Progenitor cell of endocrine pancreas (in vitro differentiated cells): ENCODE measurements at places on chromosomes 13 and 19. TPM values are rescaled to one million over a fixed set of nuclear protein-coding genes. Genes with fewer than 3 reads are reported as not detected.

Gene CPAMD8
- 58.6 and 63.4 TPM in 2 replicates for total RNA-seq

Gene PLPP2
- 46.3 and 52.7 TPM in 2 replicates for total RNA-seq

Gene IGFL2
- total RNA-seq = not detected in 2 replicates

Gene NOSIP
- total RNA-seq = 75.0 and 82.1 TPM in 2 replicates

Gene FOXA3
- total RNA-seq = 23.5 and 25.4 TPM in 2 replicates

Gene CASP14
- total RNA-seq = not detected in 2 replicates

Gene HNRNPM
- total RNA-seq = 320 and 333 TPM in 2 replicates

Gene U2AF2
- total RNA-seq = 275 and 281 TPM in 2 replicates

Gene SIGLEC12
- not detected in 2 replicates for total RNA-seq

Gene AZU1
- 4.8 and 5.1 TPM in 2 replicates for total RNA-seq

Gene GPC6
- total RNA-seq = 48.4 and 50.3 TPM in 2 replicates

Gene TEX101
- not detected in 2 replicates for total RNA-seq

Gene SYNGR4
- total RNA-seq = not detected in 2 replicates

Gene TUBA3C
- not detected in 2 replicates for total RNA-seq

Gene C1QTNF9
- not detected in 2 replicates for total RNA-seq

Gene MAMSTR
- total RNA-seq = 2.0 and 2.1 TPM in 2 replicates

Gene FFAR1
- total RNA-seq = 0.33 and 0.74 TPM in 2 replicates

Gene POLR1D
- total RNA-seq = 153 TPM in 2 replicates
